ENCODE measurements at places on chromosomes 1 and 21.

- DNase-seq = peak; percentile 48
These were observed 884 bp downstream of the PHACTR4 start for GRCh38 chr1:28370239-28371009.

- no peak for DNase-seq
These were observed 80.0 kb downstream of the DESI2 start for GRCh38 chr1:244732851-244733450.

DNA sequence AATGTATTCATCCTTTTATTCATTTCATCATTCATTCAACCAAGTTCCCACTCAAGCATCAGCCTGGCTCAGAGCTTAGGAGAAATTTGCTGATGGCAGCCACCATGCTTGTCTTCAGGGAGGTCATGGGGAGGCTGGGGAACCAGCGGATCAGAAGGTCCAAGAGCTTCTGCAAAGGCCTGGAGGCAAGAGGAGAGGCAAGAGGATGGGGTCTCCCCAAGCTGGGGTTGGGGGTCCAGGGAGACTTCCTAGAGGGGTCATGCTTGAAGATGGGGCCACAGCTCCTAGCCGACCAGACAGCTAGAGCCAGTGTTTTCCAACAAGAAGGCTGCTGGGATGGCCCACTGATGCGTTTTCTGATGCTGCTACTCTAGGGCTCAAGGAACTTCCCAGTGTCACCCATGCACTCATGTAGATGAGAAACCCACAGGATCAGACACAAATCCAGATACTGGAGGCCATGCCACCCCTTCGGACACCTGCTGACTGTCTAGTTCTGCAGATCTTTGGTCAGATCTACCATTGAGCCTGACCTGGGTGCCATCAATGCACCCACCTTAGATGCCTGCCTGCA, 315.2 kb downstream of the AJAP1 start:
- DNase-seq = no peak

GRCh38 chr1:76317299-76317900, 242.9 kb downstream of the ST6GALNAC3 start:
- DNase-seq = no peak

DNA sequence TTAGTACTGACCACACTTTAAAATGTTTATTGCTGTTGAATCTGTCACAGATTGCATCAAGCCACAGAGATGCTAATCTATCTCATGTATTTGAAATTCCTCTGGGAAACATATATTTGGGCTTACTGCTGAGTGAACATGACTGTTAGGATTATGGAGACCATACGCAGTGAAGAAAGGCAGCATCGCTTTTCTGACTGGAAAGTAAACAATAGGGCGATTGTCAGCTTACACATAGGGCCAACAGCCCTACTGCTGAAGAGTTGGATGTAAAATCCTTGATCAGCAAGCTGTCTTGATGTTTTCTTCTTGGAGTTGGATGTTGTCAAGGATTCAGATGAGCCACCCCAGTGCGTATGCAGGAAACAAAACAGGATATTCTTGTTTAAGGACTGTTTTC, 368.7 kb upstream of the ADGRL2 start:
- DNase-seq = no peak

DNA sequence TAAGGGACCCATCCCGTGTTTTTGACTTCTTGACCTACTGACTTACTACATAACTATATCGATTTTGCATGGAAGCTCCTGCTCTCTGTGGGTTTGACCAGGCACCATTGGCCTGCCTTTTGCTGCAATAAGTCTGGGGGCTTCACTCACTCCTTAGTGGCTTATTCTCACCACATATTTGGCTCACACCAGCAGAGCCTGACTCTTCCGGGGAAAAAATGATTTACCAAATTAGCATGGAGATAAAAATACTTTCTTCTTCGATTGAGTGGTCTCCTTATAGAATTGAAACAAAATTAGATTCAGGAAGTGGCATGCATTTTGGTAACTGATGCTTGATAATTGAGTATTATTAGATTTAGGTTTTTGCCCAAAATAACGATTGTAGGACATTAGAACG, 129.7 kb downstream of the RUNX1 start:
- DNase-seq = no peak

GRCh38 chr1:231611111-231611510, 15.5 kb upstream of the DISC1 start:
- DNase-seq = no peak

- no peak for DNase-seq
These were observed 43.2 kb downstream of the HENMT1 start for GRCh38 chr1:108617724-108618056.

DNA sequence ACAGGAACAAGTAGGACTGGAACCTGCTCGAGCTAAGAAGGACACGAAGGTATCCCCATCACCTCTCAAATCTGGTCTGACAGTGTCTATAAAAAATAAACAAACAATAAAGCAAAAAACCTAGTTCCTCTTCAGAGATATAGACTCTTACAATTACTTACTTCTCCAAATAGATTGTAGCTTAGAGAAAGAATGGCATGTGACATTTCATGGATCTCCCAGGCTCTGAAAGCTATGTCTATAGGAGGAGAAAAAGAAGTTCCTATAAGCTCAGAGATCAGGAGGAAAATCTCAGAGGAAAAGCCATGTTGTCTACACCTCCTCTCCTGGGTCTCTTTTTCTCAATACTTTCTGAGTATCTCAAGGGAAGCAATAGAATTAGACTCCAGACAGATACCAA, 12.3 kb upstream of the OR10J5 start:
- DNase-seq = no peak

- no peak for DNase-seq
These were observed 15.3 kb downstream of the ARPC5 start for GRCh38 chr1:183620311-183620710.

DNA sequence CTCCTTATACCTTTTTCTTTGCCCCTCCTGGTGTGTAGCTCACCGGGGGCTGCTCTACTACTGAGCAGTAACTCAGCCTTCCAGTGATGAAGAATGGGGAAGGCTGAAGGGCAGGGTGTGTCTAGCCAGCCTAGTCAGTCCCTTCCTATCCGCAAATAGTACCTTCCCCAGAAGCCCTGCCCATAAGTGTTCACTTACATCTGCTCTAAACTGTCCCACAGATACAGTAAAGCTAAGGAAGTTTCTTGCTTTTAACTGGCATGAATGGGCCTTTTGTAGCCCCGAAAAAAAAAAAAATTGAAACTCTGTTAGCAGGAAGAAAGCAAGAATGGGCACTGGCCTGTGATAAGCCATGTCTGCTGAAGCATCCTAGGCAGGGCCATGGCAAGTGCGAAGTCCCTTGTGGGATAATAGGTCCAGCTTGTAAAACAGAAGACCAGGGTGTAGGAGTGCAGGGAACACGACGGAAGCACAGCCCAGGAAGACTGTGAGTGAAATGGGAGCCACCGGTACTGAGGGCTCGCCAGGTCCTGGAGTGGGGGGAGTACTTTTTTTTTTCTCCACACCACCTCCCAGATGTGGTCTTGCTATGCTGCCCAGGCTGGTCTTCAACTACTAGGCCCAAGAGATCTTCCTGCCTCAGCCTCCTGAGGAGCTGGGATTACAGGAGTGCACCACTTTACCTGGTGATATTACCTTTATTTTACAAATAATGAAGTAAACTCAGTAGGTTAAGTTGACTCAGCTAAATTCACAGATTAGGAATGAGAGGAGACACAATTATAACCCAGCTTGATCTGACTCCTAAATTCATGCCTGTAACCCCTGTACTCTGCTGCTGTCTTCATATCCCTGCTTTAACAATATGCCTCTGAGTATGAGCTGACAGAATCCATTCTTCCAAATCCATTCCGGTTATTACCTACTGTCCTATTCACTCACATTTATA, 347.5 kb downstream of the SMYD3 start:
- DNase-seq = no peak

- peak; percentile 73 for DNase-seq
These were observed 679 bp downstream of the ABL2 start for GRCh38 chr1:179228783-179229213.

DNA sequence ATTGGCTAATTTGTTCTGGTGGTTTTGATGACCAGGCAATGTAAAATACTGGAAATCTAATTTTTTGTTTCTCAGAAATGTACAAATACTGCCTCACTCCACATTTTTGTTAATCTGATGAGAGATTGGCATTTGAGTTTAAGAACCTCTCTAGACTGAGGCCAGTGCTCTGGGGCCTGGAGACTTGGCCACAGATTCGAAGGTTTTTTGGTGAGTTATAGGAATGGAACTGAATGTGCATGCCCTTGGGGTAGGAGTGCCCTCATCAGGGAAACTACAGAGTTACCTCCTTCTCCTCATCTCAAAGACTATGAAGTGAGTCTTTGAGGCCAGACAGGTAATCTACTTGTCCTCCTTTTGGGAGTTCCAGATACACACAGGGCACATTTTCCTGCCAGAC, 347.9 kb downstream of the LTN1 start:
- no peak for DNase-seq

GRCh38 chr1:161096530-161096929, 1.6 kb upstream of the KLHDC9 start:
- DNase-seq = peak; percentile 54

DNA sequence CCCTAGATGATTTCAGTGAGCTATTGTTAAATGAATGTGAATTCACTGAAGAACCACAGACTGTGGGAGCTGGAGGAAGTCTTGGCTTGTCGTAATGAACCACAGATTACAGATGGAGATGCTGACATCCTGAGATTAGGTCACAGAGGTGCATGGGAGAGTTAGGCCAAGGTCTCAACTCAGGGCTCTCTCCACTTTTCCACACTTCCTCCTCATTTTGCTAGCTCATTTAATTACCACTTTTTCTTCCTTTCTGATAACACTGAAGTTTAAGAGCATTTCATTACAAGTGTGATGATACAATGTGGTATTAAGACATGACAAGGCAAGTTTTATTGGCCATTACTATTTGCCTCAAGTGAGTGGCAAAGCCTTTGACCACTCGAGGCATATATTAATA, 30.8 kb downstream of the ST6GALNAC3 start:
- no peak for DNase-seq

- no peak for DNase-seq
These were observed 151.8 kb upstream of the B3GALT2 start for GRCh38 chr1:193338194-193338593.

- no peak for DNase-seq
These were observed 157.0 kb upstream of the COA6 start for GRCh38 chr1:234216116-234216703.

- no peak for DNase-seq
These were observed 3.4 kb downstream of the C1orf53 start for GRCh38 chr1:197905699-197906351.

- DNase-seq = peak; percentile 81
These were observed 31.1 kb upstream of the POFUT2 start for GRCh38 chr21:45318556-45319404.

- DNase-seq = no peak
These were observed 92.0 kb upstream of the HAO2 start for GRCh38 chr1:119276558-119276957.

DNA sequence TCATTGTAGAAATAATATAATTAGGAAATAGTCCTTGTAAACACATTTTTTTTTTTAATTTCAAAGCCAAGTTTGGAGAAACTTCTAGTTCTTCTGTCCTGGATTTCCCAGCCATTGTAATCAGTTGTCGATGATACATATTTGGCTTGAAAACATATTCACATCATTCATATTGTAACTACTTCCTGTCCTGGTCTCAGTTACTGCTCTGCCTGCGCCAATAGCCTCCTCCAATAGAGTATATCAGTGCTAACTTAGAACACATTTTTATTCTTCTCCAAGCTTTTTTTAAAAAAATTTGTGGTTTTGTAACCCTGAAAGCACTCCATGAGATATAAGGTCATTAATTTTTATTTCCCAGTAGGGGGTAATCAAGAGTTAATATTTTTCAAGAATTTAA, 46.1 kb upstream of the FMO2 start:
- no peak for DNase-seq

DNA sequence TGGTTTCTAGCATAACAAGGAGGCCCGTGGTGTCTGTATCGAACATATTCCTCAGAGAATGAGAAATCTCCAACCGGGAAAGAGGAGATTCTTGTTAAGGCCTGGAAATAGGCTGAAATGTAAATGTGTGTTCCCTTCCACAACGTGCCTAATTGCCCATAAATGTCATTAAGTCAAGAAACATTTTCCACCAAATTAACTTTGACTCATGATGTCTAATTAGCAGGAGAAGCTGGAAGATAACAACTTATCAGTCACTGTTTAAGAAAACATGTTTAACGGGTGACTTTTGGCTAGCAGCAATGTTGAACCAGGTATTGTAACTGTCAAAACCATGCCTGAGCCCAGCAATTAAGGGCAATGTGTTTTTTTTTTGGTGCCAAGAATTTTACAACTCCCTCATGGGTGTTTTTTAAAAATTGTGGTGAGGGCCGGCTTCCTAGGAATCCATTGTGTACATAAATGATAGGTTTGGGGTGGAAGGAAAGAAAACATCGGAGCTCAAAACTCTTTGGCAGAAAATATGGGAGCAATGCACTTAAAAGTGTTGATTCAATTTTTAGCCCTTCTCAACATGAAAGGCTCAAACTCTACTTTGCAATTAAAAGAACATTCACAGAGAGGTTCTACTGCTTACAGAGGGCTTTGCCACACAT, 67.0 kb downstream of the OLIG1 start:
- no peak for DNase-seq

GRCh38 chr1:21251773-21252471, 38.3 kb downstream of the ECE1 start:
- no peak for DNase-seq

GRCh38 chr1:208207388-208208131, 36.6 kb downstream of the PLXNA2 start:
- no peak for DNase-seq

- no peak for DNase-seq
These were observed 17.0 kb downstream of the MAP7D1 start for GRCh38 chr1:36172983-36173382.

- no peak for DNase-seq
These were observed 189.9 kb upstream of the BEND5 start for GRCh38 chr1:48966583-48966982.

DNA sequence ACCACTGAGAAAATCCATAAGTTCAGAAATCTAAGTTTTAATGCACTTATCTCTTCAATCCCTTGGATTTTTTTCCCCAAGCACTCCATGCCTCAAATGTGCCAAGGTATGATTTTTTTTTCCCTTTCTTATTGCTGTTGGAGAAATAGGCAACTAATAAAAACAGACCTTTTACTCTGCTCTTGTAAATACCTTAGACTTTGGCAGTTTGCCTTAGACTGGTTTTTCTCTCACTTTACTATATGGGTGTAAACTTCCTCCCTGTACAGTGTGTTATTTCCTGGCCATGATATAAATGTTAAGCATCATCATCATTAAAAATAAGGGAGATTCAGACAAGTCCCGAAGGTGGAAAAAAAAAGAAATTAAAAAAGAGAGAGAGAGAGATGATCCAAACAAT, 65.7 kb downstream of the LRRC8C start:
- no peak for DNase-seq

DNA sequence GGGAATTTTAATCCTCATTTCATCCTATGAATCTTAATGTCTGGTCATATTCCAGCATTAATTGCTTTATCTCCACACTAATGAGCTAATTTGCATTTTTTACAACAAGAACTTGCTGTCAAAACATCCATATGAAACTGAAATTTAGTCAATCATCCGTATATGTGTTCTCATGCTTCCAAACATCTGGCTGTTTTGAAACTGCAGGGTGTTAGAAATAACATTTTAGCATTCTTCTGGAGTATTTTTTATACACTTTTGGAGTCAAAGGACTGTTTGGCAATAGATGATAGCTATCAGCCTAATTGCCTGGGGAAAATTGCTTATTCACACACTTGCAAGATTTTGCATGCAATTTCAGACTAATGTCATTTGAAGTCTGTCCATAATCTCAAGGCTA, 1639.3 kb downstream of the KCNT2 start:
- no peak for DNase-seq
